ENCODE measurements at places on chromosomes 16 and 17.

GRCh38 chr16:57688487-57688986 is 6.1 kb upstream of the DRC7 start:
- H3K4me3 ChIP-seq, result no peak overlapping the region
- no peaks in the 10 kb centered on the region for H3K36me3 ChIP-seq
- H3K27me3 ChIP-seq, result no peaks in the 10 kb centered on the region
- no peak for DNase-seq
- H3K27ac ChIP-seq, result no peak overlapping the region

- no peak overlapping the region for H3K4me3 ChIP-seq
- H3K27ac ChIP-seq, result no peak overlapping the region
- no peaks in the 10 kb centered on the region for H3K27me3 ChIP-seq
These were observed 37.5 kb downstream of the WWP2 start for GRCh38 chr16:69799611-69800031.

- H3K27me3 ChIP-seq, result no peaks in the 10 kb centered on the region
- DNase-seq, result no peak
- no peak overlapping the region for H3K4me3 ChIP-seq
- H3K4me1 ChIP-seq, result no peaks in the 10 kb centered on the region
- H3K36me3 ChIP-seq, result no peaks in the 10 kb centered on the region
- no peak overlapping the region for H3K27ac ChIP-seq
These were observed 98.8 kb upstream of the COX10 start for GRCh38 chr17:13970531-13970930.

GRCh38 chr16:1197237-1197866 is 27.7 kb downstream of the TPSG1 start:
- no peaks in the 10 kb centered on the region for H3K4me1 ChIP-seq
- H3K27ac ChIP-seq, result no peak overlapping the region

GRCh38 chr17:48734333-48735061 is 5.9 kb upstream of the HOXB13 start:
- no peak for DNase-seq
- H3K36me3 ChIP-seq, result no peaks in the 10 kb centered on the region
- H3K4me1 ChIP-seq, result no peaks in the 10 kb centered on the region
- no peak overlapping the region for H3K4me3 ChIP-seq

GRCh38 chr16:29974291-29975133 is 844 bp downstream of the TAOK2 start:
- H3K4me3 ChIP-seq, result peak overlapping the region; percentile 97
- peaks cover 18% of the 10 kb centered on the region for H3K4me1 ChIP-seq
- peaks cover 22% of the 10 kb centered on the region for H3K36me3 ChIP-seq
- H3K27ac ChIP-seq, result peak overlapping the region; percentile 81
- no peak for DNase-seq

GRCh38 chr16:79213214-79213613 is 387.3 kb downstream of the MAF start:
- no peak for DNase-seq
- no peak overlapping the region for H3K4me3 ChIP-seq
- H3K4me1 ChIP-seq, result no peaks in the 10 kb centered on the region
- H3K27ac ChIP-seq, result no peak overlapping the region

DNA sequence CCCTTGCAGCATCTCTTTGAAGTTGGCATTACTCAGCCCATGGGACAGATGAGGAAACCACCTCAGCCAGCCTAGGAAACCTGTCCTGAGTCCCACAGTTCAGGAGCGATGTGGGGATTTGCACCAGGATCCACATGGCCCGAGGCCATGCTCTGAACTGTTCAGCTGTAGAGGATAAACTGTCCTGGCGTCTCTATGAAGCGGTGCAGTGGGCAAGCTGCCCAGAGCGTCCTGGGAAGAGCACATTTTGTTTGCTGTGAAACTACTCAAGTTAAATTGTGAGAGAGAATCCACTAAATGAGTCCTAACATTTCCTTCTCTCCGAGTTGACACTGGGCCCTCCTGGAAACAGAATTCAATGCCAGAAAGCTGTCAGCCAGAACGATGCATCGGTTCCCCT is 276.6 kb upstream of the TNRC6C start:
- peaks cover 22% of the 10 kb centered on the region for H3K27me3 ChIP-seq
- no peak for DNase-seq
- H3K4me3 ChIP-seq, result no peak overlapping the region
- no peaks in the 10 kb centered on the region for H3K36me3 ChIP-seq
- H3K27ac ChIP-seq, result no peak overlapping the region

DNA sequence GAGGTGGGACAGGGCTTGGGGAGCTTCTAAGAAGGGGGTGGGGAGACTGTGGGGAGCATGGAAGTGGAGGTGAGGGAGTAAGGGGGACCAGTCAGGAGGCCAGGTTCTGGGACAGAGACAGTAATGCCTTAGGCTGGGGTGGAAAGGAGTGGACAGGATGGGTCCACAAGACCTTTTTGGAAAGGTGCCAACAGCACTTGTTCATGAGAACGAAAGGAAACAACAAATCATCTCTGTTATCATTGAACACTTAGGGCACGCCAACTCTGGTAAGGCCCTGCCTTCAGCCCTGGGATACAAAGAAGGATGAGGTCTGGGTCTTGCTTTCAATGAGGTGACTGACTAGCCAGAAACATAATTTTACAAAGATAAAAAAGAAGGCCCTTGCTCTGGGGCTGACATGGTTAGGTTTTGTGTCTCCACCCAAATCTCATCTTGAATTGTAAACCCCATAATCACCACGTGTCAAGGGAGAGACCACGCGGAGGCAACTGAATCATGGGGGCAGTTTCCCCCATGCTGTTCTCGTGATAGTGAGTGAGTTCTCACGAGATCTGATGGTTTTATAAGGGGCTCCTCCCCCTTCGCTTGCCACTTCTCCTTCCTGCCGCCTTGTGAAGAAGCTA is 113.8 kb downstream of the SLC39A11 start:
- no peak overlapping the region for H3K27ac ChIP-seq
- H3K4me3 ChIP-seq, result no peak overlapping the region
- H3K36me3 ChIP-seq, result no peaks in the 10 kb centered on the region
- no peaks in the 10 kb centered on the region for H3K4me1 ChIP-seq
- H3K27me3 ChIP-seq, result no peaks in the 10 kb centered on the region

- peaks cover 8% of the 10 kb centered on the region for H3K4me1 ChIP-seq
- H3K27ac ChIP-seq, result no peak overlapping the region
- H3K27me3 ChIP-seq, result no peaks in the 10 kb centered on the region
- peaks cover 8% of the 10 kb centered on the region for H3K36me3 ChIP-seq
- DNase-seq, result no peak
- H3K4me3 ChIP-seq, result no peak overlapping the region
These were observed 35.9 kb downstream of the RANBP10 start for GRCh38 chr16:67770346-67770991.

- no peak for DNase-seq
- H3K4me3 ChIP-seq, result no peak overlapping the region
- no peaks in the 10 kb centered on the region for H3K36me3 ChIP-seq
- H3K27me3 ChIP-seq, result no peaks in the 10 kb centered on the region
These were observed 215.3 kb upstream of the KIF2B start for GRCh38 chr17:53607475-53607874.

DNA sequence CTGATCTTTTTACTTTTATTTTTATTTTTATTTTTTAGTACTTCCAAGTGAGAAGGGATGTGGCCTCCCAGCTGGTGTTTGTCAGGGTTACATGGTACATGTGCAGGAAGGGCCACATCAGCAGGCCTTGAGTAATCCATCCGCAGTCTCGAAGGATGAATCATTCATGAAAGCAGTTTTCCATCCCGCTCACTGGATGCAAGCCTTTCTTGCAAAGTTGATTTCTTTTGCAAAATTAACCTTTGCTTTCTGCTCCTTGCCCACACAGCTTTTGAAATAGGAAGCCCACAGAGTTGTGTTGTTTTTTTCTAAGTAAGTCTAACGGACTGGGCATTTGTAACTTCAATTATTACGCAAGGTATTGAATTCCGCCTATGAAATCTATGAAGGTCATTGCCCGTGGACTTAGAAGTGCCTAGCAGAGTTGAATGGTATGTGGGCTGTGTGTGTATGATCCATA is 157.4 kb downstream of the PRKCA start:
- no peaks in the 10 kb centered on the region for H3K36me3 ChIP-seq
- DNase-seq, result no peak
- H3K4me3 ChIP-seq, result no peak overlapping the region
- no peaks in the 10 kb centered on the region for H3K27me3 ChIP-seq
- peak overlapping the region; percentile 57 for H3K27ac ChIP-seq

- H3K27me3 ChIP-seq, result no peaks in the 10 kb centered on the region
- DNase-seq, result no peak
- peaks cover 16% of the 10 kb centered on the region for H3K36me3 ChIP-seq
- no peak overlapping the region for H3K27ac ChIP-seq
- peaks cover under 1% of the 10 kb centered on the region for H3K4me1 ChIP-seq
- no peak overlapping the region for H3K4me3 ChIP-seq
These were observed 10.3 kb downstream of the MRPS23 start for GRCh38 chr17:57839571-57839923.

DNA sequence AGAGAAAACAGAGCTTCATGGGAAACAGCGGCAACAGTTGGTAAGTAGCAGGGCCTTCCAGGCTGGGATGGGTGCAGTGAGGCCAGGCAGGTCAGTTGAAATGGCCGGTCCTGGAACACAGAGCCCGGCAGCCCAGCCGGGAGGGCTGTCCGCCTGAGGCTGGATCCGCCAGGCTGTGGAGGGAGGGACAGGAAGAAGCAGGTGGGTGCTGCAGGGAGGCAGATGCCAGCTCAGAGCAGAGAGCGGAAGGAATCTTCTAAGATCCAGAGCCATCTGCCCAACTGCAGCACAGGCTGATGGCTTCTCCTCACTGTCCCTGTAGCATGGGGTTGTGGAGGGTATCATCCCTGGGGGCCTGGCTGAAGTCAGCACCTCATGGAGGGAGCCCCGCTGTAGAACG is 599 bp downstream of the RNF112 start:
- peaks cover 14% of the 10 kb centered on the region for H3K4me1 ChIP-seq
- no peak for DNase-seq
- no peak overlapping the region for H3K4me3 ChIP-seq
- H3K27ac ChIP-seq, result no peak overlapping the region
- H3K36me3 ChIP-seq, result no peaks in the 10 kb centered on the region

GRCh38 chr17:68734931-68735330 is 133.8 kb upstream of the FAM20A start:
- no peaks in the 10 kb centered on the region for H3K27me3 ChIP-seq
- no peak for DNase-seq
- no peak overlapping the region for H3K27ac ChIP-seq
- no peak overlapping the region for H3K4me3 ChIP-seq
- peaks cover 6% of the 10 kb centered on the region for H3K4me1 ChIP-seq

DNA sequence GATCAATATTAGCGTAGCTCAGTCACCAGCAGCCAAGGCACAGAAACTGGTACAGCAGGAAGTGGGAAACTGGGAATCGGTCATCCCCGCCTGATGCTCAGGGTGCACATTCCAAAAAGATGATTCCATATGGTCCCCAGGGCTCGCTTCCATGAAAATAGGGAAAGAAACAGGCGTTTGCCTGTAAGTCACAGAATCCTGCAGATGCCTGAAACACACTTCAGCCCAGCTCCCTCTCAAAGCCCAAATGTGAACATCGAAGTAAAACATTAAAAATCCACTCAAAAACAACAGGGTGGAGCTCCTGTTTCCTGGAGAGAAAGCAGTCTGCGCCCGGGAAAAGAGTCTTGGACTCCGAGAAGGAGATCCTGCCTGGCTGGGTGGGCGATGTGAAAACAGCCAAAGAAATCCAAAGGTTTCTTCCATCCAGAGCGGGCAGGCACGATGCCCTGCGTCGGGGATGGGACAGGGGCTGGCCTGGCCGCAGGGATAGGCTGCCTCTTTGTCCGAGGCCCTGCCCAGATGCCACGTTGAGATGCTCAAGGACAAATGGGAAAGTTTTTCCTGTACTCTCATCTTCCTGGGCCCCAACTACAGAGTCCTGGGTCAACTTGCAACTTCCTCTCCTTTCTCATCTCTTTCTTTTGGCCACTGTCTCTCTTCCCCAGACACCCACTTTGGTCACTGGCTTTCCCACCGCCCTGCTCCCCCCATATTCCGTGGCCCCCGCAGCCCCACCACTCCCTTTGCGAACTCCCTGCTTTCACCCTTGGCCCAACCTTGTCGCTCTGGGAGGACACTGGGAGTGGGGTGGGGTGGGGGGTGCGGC is 743 bp downstream of the WIPI1 start:
- no peaks in the 10 kb centered on the region for H3K27me3 ChIP-seq
- H3K4me3 ChIP-seq, result peak overlapping the region; percentile 81
- peaks cover 38% of the 10 kb centered on the region for H3K4me1 ChIP-seq
- no peak for DNase-seq
- H3K36me3 ChIP-seq, result no peaks in the 10 kb centered on the region

- no peaks in the 10 kb centered on the region for H3K27me3 ChIP-seq
- H3K27ac ChIP-seq, result no peak overlapping the region
- DNase-seq, result no peak
- no peaks in the 10 kb centered on the region for H3K4me1 ChIP-seq
These were observed 139.8 kb upstream of the ELAC2 start for GRCh38 chr17:13157656-13158055.

DNA sequence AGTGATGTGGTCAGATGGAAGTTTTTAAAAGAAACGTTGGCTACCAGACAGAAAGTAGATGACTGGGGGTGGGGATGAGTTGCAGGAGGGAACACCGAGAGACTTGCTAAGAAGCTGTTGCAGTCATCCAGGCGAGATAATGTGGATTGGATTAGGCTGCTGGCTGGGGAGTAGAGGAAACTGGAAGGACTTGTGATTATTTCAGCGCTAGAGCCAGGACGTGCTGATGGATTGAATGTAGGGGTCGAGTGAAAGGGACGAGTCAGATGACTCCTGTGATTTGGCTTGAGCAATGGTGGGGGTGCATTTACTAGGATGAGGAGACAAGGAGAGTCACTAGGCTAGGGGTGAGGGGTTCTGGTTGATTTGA is 88.5 kb downstream of the CLEC16A start:
- peaks cover 42% of the 10 kb centered on the region for H3K4me1 ChIP-seq
- DNase-seq, result no peak
- H3K4me3 ChIP-seq, result no peak overlapping the region
- no peaks in the 10 kb centered on the region for H3K27me3 ChIP-seq
- peaks cover 4% of the 10 kb centered on the region for H3K36me3 ChIP-seq

GRCh38 chr16:73022534-73022933 is 25.4 kb downstream of the ZFHX3 start:
- no peak overlapping the region for H3K27ac ChIP-seq
- no peak for DNase-seq
- no peak overlapping the region for H3K4me3 ChIP-seq
- peaks cover 5% of the 10 kb centered on the region for H3K27me3 ChIP-seq

DNA sequence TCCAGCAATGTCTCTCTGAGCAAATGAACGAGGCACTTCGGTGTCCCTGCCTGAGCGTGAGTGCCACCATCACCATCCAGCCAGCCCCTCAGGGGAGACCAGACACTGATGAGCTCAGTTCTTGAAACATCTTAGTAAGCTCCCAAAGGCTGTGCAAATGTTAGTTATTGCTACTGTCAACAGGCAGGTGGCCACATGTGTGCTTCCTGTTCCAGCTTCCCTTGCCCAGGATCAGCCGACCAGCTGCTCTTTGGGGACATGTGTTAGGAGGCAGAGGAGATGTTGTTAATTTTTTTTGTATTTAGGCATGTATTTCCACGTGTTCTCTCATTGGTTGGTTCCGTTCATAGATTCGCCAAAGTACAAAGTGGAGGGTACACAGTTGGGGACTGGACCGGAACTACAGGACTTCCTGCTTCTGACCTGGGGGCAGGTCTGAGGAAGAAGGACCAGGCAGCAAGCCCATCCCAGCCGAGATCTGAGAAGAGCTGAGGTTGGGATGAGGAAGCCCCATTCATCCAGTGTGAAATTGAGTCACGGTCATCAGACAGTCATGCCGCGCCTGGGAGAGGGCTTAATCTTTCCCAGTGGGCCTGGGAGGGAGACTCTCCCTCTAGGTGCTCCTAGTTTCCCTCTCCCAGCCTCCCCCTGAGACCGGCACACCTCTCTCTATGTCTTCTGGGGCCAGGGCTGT is 3.8 kb downstream of the TTYH2 start:
- H3K27ac ChIP-seq, result no peak overlapping the region
- H3K36me3 ChIP-seq, result no peaks in the 10 kb centered on the region
- H3K4me3 ChIP-seq, result no peak overlapping the region
- peaks cover 15% of the 10 kb centered on the region for H3K27me3 ChIP-seq
